Stimulated activated CD8-positive, alpha-beta memory T cell treated with anti-CD3 and anti-CD28 coated beads, Interleukin-2, amount 100 ng/mL, for 1 hour (primary cell): ENCODE measurements at places on chromosomes 4 and X.

DNA sequence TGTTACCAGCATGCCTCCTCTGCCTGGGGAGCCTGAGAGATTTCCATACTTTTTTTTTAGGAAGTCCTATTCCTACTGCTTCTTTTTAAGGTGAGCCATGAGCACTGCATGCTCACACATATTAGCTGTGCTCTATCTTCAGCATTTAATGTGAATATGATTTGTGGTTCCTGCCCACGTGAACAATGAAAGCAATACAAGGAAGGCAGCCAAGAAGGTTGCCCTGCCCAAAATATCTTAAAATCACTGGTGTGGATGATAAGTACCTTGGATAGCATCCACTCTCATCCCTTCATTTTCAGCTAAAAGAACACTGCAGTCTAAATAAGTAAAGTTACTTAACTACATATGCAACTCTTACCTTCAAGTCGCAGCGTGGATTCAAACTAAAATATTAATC lies 607.5 kb downstream of the PACRGL start:
- DNase-seq = no peak

DNA sequence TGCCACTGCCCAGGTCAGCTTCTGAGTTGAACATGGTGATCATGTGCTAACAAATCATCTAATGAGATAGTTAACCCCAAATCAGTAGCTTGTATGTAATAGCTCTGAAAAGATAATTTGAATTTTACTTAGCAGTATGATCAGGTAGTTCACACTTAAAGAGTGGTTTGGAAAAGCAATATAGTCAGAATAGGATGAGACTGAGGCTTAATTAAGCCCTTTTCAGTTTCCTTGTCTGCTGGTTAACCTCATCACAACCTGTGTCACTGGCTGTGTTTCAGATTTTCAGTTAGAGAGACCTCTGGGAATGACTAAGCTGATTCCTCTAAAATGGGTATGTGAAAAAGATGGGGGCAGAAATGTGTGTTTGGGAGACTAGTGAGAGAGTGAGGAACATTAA lies 38.1 kb downstream of the GPR174 start:
- DNase-seq = no peak

- no peak for DNase-seq
These were observed 76.5 kb downstream of the CENPC start for GRCh38 chr4:67468830-67469229.

DNA sequence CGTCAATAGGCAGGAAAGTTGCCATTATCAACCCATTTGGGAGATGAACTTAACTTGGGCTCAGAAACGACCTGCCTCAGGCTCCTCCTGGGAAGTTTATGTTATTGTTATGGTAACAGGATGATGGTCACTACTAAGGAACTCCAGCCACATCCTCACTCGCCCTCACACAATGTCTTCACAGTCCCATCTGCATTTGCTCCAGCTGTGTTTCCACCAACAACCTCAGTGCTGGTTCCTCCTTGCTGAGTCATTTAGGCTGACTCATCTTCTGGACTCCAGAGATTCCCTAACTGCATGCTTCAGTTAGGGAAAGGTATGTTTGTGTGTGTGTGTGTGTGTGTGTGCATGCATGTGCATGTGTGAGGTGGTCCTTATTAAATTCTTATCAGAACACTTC lies 293.4 kb upstream of the BOD1L1 start:
- DNase-seq = no peak

DNA sequence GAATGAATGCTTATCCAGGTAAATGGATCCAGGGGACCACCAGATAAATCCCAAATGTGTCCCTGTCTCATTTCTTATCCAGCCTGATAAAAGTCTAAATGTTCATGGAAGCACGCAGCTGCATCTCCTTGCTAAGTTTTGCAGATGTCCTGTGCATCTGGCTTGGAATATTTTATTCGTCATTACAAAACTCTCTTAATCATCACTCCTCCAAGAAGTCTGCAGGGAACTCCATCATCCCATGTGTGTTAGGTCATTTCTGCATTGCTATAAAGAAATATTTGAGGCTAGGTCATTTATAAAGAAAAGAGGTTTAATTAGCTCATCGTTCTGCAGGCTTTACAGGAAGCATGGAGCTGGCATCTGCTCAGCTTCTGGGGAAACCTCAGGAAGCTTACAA lies 297.2 kb downstream of the HS3ST1 start:
- no peak for DNase-seq

DNA sequence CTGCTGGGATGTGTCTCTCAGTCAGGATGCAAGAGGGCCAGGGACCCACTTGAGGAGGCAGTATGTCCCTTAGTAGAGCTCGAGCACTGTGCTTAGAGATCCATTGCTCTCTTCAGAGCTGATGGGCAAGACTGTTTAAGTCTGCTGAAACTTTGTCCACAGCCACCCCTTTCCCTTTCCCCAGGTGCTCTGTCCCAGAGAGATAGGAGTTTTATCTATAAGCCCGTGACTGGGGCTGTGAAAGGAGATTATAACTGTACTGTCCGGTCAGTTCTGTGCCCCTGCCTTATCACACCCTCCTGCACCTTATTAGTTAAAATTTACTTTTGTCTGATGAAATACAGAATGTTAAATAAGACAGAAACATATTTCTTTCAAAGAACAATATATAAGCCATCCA lies 378.4 kb downstream of the PABPC4L start:
- DNase-seq = no peak

DNA sequence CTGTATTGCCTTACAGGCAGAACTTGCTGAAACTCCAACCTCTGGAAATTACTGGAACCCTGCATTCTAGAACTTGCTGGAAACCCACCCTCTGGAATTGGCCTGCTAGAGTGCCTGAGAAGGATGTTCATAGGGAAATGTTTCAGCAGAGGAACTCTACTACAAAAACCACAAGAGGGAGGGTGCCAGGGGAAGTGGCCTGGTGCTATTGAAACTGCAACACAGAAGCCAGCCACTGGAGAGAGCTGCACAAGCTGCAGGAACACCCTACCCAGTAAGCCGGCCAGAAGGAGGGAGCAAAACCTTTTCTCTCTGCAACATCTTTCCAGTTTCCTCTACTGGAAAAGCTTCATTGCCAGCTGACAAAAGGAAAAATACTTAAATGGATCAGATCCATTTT lies 2.5 kb upstream of the BRWD3 start:
- DNase-seq = no peak

GRCh38 chr4:54542540-54543041 lies 115.2 kb upstream of the KIT start:
- DNase-seq = no peak

DNA sequence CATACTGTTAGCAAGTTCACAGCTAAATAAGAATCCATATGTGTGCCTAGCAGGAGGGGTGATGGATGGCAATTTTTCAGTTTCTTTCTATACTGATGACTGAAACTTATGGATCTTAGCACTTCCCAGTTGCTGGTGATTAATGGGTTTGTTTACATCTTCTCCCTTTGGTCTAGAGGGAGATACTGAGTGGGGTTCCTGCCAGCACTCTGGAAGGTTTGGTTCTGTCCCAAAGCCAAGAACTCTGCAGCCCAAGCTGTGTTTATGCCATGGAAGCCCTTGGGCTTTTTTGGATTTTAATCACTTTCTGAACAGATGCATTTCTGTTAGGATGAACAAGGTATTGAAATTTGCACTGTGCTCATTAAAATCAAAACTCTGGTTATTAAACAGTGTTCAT lies 43.5 kb downstream of the DDIT4L start:
- DNase-seq = no peak

GRCh38 chr4:175273995-175274753 lies 356.0 kb downstream of the ADAM29 start:
- DNase-seq = no peak

DNA sequence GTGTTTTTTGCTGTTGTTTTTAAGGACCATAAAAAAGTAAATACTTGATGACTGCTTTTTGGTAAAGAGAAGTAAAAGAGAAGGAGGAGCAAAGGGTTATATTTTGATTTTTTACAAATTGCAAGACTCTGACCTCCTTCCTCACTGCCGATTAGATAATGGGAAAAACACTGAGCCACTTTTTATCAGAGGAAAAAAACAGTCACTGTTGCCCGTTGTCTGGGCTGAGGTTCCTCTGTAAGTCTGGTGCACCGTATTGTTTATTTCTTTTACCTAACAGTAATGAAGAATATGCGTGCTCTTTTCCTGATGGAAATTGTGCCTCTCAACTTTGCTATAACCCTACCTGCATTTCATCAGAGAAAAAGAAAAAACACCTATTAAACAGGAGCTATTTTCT lies 178.7 kb upstream of the EMCN start:
- no peak for DNase-seq

- no peak for DNase-seq
These were observed 93.8 kb downstream of the CENPC start for GRCh38 chr4:67451464-67451863.

- DNase-seq = no peak
These were observed 59.1 kb downstream of the CHRNA9 start for GRCh38 chr4:40394236-40394635.

- DNase-seq = no peak
These were observed 21.8 kb downstream of the ADAM29 start for GRCh38 chr4:174940002-174940401.

GRCh38 chr4:185127021-185127925 lies 15.8 kb upstream of the SLC25A4 start:
- DNase-seq = no peak

GRCh38 chr4:117093571-117093970 lies 8.2 kb upstream of the TRAM1L1 start:
- DNase-seq = no peak

DNA sequence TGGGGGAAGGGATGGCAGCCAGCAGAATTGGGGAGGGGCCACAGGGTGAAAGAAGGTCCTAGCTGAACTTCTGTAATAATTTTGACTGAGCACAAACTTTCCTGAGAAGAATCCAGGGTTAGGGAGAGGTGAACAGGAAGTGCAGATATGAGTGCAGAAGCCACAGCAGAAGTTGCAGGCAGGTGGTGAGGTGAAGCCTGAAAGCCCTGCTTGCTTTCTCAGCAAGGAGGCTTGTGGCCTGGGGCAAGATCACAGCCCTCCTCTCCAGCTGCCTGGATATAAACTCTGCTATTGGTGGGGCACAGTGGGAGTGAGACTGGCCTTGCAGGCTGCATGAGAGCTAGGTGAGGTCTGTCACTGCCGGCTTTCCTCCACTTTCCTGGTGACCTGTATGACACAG lies 44.1 kb upstream of the UPRT start:
- DNase-seq = no peak

DNA sequence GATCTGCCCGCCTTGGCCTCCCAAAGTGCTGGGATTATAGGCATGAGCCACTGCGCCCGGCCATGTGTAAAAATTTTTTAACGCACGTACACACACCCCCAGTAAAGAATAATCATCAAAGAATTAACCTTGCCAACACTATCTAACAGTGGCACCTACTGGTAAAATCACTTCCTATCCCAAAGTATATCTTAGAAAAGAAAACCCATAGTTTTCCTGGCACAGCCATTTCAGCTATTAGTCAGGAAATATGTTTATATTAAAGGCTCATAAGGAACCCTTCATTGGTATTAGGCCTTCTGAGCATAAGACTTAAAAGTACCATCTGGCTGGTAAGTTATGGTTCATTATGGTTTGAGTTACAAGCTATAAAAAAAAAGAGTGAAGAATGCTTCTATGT lies 14.1 kb downstream of the S100G start:
- DNase-seq = no peak

DNA sequence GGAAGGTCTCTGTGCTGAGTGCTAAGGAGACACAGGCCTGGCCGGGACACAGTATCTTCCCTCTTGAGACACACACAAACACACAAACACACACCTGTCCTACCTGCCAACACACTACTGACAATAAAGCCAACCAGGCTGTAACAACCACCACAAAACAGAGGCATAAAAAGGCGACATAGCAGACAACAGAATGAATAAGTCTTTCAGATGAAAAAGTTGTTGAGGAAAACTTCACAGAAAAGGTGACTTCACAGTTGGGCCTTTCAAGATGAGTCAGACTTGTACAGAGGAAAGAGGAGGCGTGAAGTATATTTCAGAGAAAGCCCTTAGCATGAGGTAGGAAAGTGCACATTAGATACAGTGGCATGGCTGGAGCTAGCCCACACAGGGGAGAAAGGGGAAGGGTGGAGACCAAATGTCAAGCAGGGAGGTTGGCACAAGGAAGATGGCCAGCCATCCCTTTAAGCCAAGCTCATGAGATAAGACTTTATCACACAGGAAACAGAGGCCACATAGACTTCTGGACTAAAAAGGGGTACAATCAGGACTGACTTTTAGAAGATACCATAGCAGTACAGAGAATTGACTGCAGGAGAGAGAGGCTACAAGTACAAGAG lies 54.0 kb downstream of the SLC9A7 start:
- no peak for DNase-seq

DNA sequence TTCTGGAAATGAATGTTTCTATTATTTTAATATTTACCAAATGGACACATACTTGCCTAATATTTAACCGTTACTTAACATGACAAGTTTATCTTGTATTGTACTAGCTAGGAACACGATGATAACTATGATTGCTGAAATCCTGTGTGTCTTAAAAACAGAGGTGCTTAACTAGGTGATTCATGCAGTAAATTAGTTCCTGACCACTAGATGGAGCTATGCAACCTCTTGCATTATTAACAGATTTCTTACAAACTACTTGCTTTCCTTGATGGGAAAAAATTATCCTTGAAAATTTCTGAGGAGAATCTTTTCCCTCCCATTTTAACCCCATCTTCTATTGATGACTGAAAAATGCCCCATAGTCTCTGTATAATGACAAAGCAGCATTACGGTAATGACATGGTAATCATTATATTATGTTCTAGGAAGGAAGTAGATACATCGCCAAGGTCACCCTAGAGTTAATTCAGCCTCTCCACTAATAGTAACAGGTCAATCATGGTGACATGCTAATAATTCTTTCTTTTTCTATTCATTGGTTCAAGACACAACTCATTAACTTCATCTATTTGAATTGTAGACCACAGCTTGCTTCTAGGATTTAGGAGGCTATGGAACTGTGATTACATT lies 844.2 kb downstream of the RAPGEF2 start:
- DNase-seq = no peak

DNA sequence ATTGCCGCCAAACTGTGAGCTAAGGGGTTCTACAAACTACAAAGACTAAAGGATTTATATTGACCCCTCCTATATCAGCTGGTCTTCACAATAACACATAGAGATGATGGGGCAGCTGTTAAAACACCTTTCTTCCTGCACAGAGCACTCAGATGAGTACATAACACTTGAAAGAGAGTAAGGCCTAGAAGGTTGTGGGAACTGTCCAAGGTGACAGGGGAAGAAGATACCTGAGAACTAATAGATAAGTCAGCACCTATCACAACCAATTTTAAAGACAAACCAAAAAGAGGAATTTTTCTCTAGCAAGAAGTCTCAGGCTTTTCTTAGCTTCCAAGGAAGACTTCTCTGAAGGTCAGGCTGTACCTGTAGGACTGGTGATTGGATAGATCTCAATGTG lies 19.1 kb upstream of the CXCL6 start:
- no peak for DNase-seq

GRCh38 chr4:26815706-26816105 lies 44.9 kb upstream of the STIM2 start:
- no peak for DNase-seq

- no peak for DNase-seq
These were observed 37.1 kb upstream of the PLAC8 start for GRCh38 chr4:83151651-83152050.

GRCh38 chrX:38060331-38060878 lies 54.1 kb downstream of the SYTL5 start:
- DNase-seq = no peak

GRCh38 chr4:177391953-177392352 lies 50.3 kb downstream of the AGA start:
- DNase-seq = no peak
